ENCODE measurements at places on chromosomes 7 and 10.

DNA sequence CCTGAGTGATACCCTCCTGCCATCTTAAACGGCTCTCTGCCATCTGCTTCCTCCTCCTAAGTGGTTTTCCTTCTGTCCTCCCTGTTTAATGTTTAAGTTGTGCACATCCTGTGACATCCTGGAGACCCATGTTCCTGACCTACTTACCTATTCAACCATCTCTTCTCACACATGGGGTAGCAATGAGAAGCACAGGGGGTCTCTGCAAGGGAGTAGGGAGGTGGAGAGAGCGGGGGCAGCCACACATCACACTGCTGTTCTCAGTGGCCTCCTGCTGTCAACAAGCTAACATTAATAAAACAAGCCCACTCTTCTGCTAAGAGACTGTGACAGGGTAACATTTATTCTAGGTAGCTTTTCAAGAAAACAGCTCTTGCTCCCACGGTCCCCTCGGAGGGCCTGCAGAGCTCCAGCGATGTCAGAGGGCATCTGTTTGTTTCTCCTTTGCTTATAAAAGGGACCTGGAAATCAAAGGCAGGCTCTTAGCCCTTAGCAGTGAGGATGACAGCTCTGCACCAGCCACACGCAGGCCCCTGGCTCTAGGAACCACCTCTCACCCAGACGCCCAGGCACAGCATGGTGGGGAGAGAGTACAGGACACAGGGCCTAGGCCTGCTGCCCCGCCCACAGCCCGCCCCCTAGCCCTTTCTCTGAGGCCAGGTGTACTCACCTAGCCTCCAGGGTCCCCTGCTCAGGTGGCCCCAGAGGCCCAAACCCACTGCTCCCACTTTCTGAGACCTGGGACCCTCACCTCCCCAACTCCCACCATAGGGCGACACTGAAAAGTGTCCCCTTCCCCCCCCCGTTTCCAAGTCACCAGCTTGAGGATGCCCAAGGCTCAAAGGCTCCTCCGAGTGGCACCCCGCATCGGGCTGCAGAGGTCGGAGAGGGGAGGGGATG lies 943 bp upstream of the SLC18A2 start:
- no peak overlapping the region for H3K27ac ChIP-seq
- DNase-seq: no peak
- no peak overlapping the region for H3K4me3 ChIP-seq
- H3K4me1 ChIP-seq: peaks cover 5% of the 10 kb centered on the region

DNA sequence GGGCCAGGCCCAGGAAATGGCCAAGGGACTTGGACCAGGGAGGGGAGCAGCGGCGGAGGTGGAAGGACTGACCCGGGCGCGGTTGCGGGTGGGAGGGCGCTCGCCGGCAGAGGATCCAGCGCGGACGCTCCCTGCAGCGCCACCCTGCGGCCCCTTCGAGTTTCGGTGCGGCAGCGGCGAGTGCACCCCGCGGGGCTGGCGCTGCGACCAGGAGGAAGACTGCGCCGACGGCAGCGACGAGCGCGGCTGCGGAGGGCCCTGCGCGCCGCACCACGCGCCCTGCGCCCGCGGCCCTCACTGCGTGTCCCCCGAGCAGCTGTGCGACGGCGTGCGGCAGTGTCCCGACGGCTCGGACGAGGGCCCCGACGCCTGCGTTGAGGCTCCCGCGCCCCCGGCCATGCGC lies 16.8 kb upstream of the ZNF467 start:
- H3K4me3 ChIP-seq: no peak overlapping the region
- no peak for DNase-seq
- no peak overlapping the region for H3K27ac ChIP-seq
- no peaks in the 10 kb centered on the region for H3K4me1 ChIP-seq
- no peaks in the 10 kb centered on the region for H3K27me3 ChIP-seq
- H3K36me3 ChIP-seq: no peaks in the 10 kb centered on the region

- H3K36me3 ChIP-seq: peaks cover 17% of the 10 kb centered on the region
- no peak for DNase-seq
- H3K27ac ChIP-seq: peak within 1 kb of the TSS; percentile 77
- H3K4me1 ChIP-seq: peaks cover 3% of the 10 kb centered on the region
Measured at GRCh38 chr10:5094265-5095205, at the start of gene AKR1C3. Gene AKR1C3 (plus strand): TSS chr10:5094414. CDS start chr10:5094445, 31 bp downstream.

DNA sequence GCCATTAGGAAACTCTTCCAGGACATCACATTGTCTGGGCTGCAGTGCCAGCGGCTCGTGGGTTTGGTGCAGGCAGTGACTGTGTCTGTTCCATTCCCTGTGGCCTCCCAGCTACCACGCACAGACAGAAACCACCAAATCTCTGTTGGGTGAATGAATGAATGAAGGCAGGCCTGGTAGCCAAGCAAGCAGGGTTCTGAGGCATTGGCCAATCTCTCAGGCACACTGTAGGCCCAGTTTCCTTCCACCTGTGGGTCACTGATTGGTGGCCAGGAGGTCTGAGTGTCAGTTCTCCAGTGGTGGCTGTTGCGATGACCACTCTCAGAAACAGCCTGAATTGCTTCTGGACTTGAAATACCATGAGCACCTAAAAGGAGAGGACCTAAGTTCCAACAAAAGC lies 59.4 kb upstream of the CTBP2 start:
- no peaks in the 10 kb centered on the region for H3K36me3 ChIP-seq
- H3K4me3 ChIP-seq: no peak overlapping the region
- H3K4me1 ChIP-seq: no peaks in the 10 kb centered on the region
- no peaks in the 10 kb centered on the region for H3K27me3 ChIP-seq

DNA sequence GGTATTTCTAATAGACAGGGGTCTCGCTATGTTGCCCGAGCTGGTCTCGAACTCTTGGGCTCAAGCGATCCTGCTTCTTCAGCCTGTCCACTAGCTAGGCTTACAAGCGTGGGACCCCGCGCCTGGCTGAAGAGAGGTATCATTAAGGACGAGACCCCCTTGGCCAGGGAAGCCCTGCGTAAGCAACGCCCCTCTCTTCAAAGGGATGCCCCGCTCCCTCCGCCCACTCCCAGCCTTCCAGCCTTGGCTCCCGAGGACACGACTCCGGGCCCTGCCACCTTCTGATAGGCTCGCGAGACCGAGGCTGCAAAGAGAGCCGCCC lies 220 bp upstream of the ZKSCAN5 start:
- no peaks in the 10 kb centered on the region for H3K36me3 ChIP-seq
- peak overlapping the region; percentile 77 for H3K4me3 ChIP-seq
- H3K27ac ChIP-seq: peak overlapping the region; percentile 95
- H3K4me1 ChIP-seq: peaks cover 26% of the 10 kb centered on the region

GRCh38 chr10:123385508-123386080 lies 231.4 kb downstream of the BUB3 start:
- no peak overlapping the region for H3K4me3 ChIP-seq
- H3K27me3 ChIP-seq: no peaks in the 10 kb centered on the region
- no peak for DNase-seq
- no peaks in the 10 kb centered on the region for H3K36me3 ChIP-seq

DNA sequence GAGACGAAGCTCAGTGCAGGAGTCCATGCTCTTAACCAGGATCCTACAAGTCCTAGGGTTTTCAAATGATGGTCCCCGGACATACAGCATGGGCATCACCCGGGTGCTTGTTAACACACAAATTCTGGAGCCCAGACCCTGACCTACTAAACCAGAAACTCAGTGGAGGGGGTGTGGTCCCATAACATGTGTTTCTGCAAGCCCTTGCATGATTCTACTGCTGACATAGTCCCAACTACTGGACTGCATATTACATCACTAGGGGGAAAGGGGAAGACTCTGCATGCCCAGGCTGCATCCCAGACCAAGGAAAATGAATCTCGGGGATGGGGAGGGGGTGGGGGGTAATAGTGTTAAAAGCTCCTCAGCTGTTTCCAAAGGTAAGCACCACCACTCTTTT lies 40.3 kb downstream of the GRB10 start:
- DNase-seq: no peak
- H3K36me3 ChIP-seq: no peaks in the 10 kb centered on the region

DNA sequence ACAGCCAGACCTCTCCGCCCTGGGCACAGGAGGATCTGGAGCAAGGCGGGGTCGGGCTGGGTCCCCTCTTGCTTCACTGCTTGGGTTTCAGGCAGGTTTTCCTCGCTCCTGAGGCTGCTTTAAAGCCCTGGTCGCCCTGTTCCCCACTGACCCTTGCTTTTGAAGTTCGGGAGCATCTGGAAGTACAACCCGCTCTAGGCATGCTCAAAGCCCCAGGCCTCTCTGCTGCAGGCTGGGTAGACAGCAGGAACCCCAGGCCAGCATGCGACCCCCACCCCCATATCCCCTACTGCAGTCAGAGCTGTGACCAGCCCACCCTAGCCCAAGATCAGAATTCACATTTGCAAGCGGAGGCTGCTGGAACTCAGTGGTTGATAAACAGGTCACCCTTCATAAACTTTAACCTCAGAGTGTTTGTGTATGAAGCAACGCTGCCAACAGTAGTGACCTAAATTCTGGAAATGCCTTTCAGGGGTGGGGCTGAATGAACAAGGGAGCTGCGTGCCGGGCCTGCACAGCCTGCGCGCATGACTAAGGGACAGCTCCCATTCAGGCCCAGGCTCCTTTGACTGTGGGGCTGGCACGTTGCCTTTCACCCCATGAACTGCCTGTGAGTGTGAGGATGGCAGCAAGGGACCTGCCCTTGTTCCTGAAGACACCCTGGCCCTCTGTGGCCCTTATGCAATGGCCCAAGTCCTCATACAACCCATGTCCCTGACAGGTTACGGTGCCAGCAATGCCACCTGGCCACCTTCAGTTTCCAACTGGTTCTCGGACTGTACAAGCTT lies 52.5 kb downstream of the PROSER2 start:
- H3K4me3 ChIP-seq: no peak overlapping the region
- DNase-seq: peak; percentile 9
- no peaks in the 10 kb centered on the region for H3K27me3 ChIP-seq
- H3K4me1 ChIP-seq: peaks cover 23% of the 10 kb centered on the region
- H3K36me3 ChIP-seq: no peaks in the 10 kb centered on the region

DNA sequence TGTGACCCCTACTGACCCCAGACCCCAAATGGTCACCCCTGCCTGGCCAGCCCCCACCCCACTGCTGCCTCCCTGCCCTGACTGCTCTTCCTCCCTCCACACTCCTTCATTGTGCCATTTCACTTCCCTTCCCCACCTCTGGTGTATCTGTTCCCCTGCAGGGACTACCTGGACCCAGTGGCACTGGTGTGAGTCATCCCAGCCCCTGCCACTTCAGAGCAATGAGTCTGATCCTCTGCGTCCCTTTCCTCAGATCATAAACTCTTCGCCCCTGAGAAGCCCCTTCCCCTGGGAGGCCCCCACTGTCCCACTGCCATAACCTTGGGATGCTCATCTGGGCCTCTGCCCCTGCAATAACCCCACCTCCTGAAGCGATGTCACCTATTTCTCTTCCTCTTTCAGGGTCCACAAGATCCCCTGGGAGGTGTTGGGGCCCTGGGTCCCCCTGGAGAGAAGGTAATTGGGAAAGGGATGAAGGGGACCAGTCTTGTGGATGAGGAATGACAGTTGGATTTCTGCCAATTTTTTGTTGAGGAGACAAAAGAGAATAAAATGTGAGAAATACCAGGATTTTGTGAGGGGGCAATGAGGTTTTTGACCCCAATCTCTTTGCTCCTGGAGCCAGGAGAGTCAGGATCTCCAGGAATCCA lies 19.1 kb upstream of the VOPP1 start:
- H3K4me1 ChIP-seq: peaks cover 8% of the 10 kb centered on the region
- H3K27me3 ChIP-seq: no peaks in the 10 kb centered on the region
- DNase-seq: no peak
- H3K4me3 ChIP-seq: no peak overlapping the region
- no peaks in the 10 kb centered on the region for H3K36me3 ChIP-seq

- peaks cover 36% of the 10 kb centered on the region for H3K36me3 ChIP-seq
- no peaks in the 10 kb centered on the region for H3K4me1 ChIP-seq
- DNase-seq: no peak
- H3K27ac ChIP-seq: no peak overlapping the region
- H3K27me3 ChIP-seq: no peaks in the 10 kb centered on the region
Measured at GRCh38 chr7:107931740-107932515, 40.9 kb downstream of the DLD start.

DNA sequence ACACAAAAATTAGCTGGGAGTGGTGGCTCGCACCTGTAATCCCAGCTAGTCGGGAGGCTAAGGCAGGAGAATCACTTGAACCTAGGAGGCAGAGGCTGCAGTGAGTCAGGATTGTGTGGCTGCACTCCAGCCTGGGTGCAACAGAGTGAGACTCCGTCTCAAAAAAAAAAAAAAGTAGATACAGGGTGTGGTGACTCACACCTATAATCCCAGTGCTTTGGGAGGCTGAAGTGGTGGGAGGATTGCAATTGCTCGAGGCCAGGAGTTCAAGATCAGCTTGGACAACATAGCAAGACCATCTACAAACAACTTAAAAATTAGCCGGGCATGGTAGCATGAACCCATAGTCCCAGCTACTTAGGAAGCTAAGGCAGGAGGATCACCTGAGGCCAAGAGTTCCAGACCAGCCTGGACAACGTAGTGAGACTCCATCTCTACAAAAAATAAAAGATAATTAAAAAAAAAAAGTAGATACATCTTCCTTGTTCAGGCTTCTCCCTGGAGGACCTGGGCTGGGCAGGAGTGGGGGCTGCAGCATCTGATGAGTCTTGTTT lies 2.0 kb downstream of the MOSPD3 start:
- no peak overlapping the region for H3K4me3 ChIP-seq
- no peaks in the 10 kb centered on the region for H3K36me3 ChIP-seq
- peaks cover 4% of the 10 kb centered on the region for H3K4me1 ChIP-seq

DNA sequence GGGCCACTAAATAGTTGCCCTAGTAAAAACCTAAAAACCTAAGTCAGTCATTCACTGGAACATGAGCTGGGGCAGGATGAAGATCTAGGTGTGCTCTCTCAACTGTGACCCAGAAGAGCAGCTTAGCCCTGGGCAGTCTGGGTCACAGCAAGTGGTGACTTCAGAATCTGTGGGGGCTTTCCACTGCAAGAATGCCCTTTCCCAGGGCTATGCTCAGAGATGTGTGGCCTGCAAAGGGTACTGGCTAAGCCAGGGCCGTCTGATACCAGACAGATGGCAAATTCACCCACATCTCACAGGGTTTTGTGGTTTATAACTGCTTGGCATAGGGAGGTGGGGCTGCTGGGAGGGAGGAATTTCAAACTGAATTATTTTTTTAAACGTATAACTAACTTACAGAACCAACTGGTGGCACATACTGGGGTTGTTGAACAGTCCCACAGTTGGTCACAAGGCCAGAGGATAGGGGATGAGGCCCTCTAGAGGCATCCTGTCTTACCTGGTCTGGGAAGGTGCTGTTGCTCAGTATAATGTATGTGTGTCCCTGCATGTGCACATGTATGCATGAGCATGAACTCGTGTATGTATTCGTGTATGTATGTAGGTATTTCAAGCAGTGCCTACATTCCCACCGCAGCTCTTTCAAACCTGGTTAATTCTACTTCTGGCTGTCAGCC lies 63.2 kb downstream of the PRPF18 start:
- H3K36me3 ChIP-seq: peaks cover 43% of the 10 kb centered on the region
- DNase-seq: no peak
- no peak overlapping the region for H3K27ac ChIP-seq
- H3K27me3 ChIP-seq: no peaks in the 10 kb centered on the region

GRCh38 chr10:113454341-113455061 lies 98.4 kb upstream of the HABP2 start:
- H3K4me1 ChIP-seq: peaks cover 9% of the 10 kb centered on the region
- no peaks in the 10 kb centered on the region for H3K36me3 ChIP-seq

- H3K27me3 ChIP-seq: no peaks in the 10 kb centered on the region
- no peak for DNase-seq
- no peaks in the 10 kb centered on the region for H3K36me3 ChIP-seq
- H3K27ac ChIP-seq: no peak overlapping the region
- H3K4me3 ChIP-seq: no peak overlapping the region
Measured at GRCh38 chr7:37093257-37093656, 355.4 kb downstream of the ELMO1 start.

Data from thoracic aorta (tissue), 2 donors.